ENCODE measurements at places on chromosomes 7 and 10. TPM values are rescaled to one million over a fixed set of nuclear protein-coding genes. Genes with fewer than 3 reads are reported as not detected.

DNA sequence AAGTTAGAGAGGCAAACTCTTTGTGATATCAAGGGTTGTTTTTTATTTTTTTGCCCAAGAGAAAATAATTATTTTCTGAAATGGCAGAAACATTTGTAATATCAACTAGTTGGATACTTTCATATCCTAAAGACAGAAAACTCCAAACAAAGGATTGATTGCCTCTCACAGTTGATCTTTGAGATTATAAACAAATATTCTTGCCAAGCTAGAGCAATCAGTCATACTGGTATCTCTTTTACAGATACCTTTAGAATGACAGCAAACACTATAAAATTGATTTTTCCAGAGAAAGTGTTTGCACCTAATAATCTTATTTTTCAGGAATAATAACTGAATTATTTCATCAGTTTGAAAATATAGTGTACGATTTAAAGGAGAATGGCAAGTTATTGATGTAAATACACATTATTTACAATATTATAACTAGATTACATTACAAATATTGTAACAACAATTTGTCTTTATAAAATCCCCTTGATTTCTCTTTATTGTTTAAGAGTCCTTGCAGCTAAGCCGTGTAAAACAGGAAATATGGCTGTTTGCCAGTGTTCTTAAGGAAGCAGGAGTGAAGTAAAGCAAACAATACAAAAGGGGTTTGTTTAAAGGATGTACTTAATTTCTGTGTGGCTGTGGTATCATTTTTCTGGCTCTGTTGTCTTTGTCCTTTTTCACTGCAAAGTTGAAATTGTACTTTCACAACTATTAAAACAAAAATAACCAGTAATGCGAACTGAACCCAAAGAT is 58.4 kb downstream of the MAPK8 start:
- DNase-seq, result no peak

DNA sequence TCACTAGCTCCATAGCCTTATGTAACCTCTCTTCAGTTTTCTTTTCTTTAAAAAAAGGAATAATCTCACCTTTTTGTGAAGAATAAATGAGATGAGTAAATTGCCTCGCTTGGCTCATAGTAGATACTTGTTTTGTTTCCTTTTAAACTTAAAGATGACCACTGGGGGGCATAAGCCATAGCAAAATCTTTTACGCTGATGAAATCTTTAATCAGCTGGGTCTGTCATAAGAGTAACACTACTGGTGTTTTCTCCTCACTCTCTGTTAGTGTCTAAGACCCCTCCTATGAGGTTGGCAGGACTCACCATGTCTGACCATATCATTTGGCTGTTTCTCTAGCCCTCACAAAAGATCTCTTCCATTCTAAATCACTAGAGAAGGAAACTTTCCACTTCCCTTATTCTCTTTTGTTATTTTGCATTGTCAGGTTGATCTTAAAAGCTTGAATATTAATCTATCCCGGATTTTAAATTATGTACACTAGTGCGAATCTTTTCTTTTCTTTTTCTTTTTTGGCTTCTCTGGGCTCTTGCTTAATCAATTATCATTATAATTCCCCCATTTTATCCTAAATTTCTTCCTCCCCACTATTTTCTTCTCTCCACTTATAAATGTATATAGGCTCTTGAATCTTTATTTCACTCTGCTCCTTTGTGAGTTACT is 12.5 kb downstream of the STAG3 start:
- no peak for DNase-seq

DNA sequence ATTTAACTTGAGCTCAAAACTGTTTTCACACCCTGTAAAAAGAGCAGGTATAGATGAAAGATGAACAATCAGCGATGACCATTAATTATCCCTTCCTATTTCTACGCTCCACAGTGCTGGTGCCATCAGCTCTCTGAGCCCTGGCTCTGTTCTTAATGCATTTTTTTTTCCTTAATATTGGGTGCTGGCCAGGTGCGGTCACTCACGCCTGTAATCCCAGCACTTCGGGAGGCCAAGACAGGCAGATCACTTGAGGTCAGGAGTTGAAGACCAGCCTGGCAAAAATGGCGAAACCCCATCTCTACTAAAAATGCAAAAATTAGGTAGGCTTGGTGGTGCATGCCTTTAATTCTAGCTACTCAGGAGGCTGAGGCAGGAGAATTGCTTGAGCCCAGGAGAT is 4.2 kb downstream of the STEAP4 start:
- no peak for DNase-seq

GRCh38 chr10:109025172-109025571 is 898.1 kb downstream of the XPNPEP1 start:
- no peak for DNase-seq

- no peak for DNase-seq
Observed at GRCh38 chr7:3259711-3260400, 41.2 kb upstream of the SDK1 start.

GRCh38 chr7:136925556-136925955 is 57.1 kb downstream of the CHRM2 start:
- no peak for DNase-seq

The TRPV5 gene
- total RNA-seq, result not detected

The ASB4 gene
- total RNA-seq, result 8.7 TPM

The ACTL6B gene
- not detected for total RNA-seq
